ENCODE measurements at places on chromosomes 7 and 10.

GRCh38 chr7:69996121-69996520, 397.8 kb downstream of the AUTS2 start:
- no peak for DNase-seq

DNA sequence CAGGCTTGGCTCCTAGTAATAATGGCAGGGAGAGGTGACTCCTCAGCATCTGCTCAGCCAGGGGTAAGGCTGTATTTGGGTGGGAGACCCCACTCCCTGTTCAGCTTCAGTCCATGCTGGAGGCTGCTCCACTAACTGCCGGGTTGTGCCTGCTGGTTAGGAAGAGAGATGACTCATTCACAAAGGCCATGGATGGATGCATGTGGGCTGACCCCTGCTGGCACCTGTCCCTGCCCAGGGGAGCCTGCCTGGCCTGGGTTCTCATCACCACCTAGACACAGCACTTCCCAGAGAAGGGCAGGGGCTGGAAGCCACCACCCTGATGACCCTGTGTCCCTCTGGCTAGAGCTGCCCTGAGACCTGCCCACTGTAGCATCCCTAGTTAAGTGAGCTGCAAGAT, 59.0 kb downstream of the VSTM4 start:
- DNase-seq: no peak

DNA sequence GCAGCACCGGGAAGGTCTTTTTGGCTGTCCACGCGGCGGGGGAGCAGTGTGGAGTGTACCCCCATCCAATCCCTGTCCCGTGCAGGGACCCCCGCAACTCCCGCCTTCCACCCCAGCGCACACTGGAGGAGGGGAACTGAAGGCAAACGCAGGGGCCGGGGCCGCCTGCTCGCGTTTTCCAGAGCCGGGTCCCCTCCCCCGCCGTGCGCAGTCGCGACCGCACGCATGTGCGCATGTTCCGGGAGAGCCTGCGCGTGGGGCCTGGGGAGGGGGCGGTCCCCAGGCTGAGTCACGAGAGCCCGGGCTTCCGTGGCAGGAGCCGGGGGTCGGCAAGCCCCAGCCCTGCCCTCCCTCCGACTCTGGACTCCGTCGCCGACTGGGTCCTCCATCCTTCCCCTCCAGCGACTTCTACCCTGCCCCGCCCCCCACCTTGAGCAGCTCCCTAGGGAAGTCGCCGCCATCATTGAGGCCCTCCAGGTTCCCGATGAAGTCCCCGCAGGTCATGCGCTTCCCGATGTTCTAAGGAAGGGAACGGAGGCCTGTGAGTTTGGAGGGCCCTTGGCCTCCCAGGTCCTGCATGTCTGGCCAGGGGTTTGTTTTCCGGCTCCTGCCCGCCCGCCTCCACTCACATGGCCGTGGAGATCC, 8.0 kb downstream of the PSD start:
- no peak for DNase-seq

GRCh38 chr7:17150018-17150417, 148.4 kb upstream of the AHR start:
- no peak for DNase-seq

GRCh38 chr10:48497780-48498770, 106.8 kb downstream of the ARHGAP22 start:
- no peak for DNase-seq

DNA sequence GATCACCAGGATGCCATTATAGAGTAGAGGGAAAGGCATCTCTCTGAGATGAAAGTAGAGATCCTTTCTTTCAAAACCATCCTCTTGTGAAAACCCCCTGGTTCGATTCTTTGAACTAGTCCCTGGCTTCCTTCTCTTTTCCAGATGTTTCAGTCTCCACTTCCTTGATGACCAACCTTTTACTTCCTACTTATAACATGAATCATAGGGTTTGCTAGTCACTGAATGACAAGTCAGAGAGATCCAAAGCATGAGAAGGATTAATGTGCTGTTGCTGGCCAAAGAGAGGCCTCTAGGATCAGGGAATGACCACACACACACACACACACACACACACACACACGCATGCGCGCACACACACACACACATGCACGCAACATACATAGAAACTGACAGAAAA, 161.1 kb upstream of the FRMD4A start:
- DNase-seq: no peak

DNA sequence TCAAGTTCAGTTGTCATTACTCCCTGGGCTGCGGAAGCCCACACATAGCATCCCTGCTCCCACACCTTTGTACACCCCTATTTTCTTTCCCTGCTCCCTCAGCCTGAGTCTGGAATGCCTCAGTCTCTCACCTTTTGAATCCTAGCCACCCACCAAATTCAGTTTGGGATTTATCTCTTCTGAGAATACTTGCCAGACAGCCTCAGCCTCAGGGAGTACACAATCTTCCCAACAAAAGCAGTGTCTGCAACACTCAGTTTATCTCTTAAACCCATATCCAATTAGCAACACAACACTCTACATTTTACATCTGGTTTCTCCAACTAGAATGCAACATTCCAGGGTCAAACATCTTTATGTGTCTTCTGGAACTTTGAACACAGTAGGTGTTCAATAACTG, 190.2 kb downstream of the GPAM start:
- no peak for DNase-seq

DNA sequence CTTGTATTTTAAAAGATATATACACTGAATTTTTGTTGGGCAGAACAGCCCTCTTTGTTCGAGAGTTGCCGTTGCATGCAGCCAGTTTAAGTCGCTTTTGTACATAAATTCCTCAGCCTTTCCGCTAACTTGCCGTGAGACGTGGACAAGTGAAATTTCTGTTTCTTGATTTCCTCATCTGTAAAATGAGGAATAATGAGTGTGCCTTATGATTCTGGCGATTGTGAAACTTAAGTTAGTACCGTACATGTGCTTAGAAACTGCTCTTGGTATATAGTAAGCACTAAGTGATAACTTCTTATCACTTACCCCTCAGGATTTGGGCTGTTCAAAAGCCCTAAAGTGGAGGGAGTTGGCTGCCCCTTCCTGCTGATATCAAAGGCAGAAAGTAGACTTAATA, 1.4 kb downstream of the CCNJ start:
- DNase-seq: no peak

DNA sequence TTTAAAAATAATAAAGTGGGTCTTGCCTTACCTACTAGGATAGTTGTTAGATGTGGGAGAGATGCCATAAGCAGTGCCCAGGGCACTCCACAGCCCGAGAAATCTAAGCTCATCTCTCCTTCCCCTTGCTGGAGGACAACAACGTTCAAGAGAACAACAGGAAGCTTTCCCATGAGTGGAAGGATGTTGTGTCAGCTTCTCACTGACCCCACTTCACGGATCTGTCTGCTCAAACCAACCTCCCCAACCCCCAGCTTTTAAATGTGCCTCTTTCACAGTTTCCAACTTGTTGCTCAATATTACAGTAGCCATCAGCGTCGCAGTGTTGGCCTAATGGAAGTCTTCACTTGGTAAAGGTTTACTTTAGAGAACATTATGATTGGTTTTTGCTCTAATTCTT, 72.1 kb downstream of the PTPRE start:
- DNase-seq: no peak

GRCh38 chr10:112047674-112048073, 135.9 kb downstream of the GPAM start:
- DNase-seq: no peak

- no peak for DNase-seq
Observed at GRCh38 chr10:113626809-113627355, 37.0 kb downstream of the NRAP start.

DNA sequence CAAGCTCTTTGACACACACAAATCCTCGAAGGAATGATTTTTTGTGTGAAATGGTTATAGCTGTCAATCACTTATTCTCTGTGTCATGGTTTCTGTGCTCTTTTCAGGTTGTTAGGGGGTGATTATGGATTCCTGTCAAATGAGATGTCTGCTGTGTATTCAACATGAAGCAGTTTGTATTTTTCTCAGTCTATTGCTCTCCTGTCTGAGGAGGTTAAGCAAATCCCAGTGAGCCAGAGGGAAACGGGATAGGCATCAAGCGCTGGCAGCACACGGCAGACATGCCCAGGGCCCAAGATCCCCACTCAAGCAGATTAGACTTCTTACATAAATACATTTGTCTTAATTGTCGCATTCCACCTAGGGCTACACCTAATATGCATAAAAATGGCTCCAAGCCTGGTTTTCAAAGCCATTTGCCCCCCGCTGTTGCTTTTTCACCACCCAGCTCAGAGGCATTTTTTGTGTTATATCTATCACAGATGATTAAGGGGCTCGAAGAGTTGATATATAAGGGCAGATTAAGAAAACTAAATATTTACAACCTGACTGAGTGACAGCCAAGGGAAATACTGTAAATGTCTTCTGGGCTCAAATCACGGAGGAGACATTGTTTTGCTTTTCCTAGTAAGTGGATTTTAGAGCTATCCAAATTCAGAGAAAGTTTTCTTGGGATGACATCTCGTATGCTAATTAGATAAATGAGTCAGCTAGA, 192.7 kb upstream of the LRGUK start:
- DNase-seq: no peak

- no peak for DNase-seq
Observed at GRCh38 chr10:124299696-124300095, 119.0 kb downstream of the OAT start.

DNA sequence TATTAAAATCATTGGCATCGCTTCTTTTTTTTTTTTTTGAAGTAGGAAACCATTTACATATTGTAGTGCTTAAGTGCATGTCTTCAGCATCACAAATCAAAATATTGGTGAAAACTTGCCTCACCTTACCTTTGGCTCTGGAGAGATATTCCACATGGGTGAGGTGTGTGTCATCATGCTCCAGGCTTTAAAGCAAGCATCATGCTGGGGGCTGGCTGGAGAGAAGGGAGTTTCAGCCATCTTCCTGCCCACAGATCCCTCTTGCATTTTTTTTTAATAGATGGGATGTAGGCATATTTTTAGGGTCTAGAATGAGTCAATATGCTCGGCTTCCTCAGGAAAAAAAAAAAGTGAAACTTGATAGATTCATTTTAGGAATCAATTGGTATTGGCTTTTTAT, 2.3 kb upstream of the INSYN2A start:
- DNase-seq: no peak

Measured in NCI-H2081 treated with DMSO at 0.1 percent for 48 hours (cell line).